ENCODE measurements at places on chromosomes 11 and 22.

DNA sequence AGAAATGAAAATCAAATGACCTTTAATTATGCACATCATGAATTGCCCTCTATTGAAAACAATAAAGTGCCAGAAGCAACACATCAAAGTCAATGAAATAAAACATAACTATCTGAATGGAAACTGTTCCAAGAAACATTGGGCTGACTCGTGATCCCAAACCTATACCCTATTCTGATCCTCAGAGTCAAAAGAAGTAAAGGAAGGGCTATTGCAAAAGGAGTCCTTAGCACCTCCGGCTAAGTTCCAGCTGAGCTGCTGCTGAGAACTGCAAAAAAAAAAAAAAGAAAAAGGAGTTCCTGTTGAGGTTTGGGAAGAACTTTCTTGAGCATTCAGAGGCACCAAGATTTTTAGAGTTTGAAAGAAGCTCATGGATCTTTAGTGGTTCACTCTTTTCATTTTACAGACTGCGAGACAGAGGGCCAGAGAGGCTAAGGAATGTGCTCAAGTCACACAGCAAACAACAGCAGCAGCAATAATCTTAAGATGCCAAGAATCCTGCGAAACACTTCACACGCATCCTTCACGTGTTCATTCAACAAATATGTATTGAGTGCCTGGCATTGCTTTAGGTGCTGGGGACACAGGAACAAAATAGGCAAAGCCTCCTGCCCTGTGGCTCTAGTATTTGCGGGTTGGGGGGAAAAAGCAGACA, 841 bp upstream of the TMPRSS13 start:
- DNase-seq: no peak

DNA sequence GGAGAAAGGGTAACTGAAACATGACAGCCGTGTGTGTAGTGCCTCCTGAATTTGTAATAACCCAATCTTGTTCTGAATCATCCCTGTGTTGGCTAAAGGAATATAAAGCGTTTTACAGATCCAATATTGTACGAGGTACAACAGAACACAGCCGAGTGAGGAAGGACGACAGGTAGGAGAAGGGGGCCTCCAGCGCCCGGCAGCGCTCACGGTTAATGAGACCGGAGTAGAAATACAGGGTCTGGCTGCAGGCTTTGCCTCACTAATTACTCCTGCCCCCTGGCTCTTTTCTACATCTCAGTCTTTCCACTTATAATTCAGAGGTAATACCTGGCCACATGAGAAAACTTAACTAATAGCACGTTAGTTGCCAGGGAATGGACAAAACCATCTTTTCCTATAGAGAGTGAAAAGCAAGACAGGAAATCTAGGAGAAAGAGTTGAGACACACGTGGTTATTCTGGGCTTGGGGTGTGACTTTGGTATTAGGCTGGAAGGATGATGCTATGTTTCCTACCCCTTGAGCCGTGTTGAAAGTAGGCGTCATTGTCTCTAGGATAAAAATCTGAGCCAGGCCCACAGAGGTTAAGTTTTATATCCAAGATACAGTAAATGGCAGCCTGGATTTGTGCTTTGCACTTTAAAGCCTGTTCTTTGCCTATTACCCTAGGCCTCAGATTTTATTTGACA, 54.1 kb downstream of the GRIK4 start:
- DNase-seq: no peak

- DNase-seq: no peak
Observed at GRCh38 chr11:76256448-76256847, 50.1 kb upstream of the WNT11 start.

- no peak for DNase-seq
Observed at GRCh38 chr11:30861064-30861463, 274.9 kb upstream of the MPPED2 start.

DNA sequence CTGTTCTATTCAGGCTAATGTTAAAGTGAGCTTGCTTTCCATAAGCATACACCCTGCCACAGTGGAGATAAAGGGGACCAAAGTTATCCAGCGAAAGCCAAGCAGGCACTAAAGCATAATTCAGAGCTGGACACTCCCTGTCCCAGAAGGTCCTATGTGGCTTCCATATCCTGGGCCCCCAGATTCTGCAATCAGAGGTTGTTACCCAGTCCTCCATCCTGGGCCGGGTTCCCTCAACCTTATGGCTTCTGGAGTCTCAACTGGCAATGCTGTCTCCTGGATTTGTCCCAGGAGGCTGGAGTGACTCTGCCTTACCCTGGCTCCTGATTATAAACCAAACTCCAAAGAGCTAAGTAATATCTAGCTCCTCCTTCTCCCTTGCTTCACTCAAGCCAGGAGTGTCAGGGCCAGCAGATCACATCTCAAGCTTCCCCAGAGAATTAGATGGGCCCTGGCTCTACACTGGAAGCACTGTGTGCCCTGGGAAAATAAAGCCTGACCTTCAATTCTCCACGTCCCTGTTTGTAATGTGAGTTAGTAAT, 14.0 kb upstream of the SMIM35 start:
- no peak for DNase-seq

- DNase-seq: peak; percentile 71
Observed at GRCh38 chr22:24503137-24503842, 8.2 kb downstream of the UPB1 start.

- no peak for DNase-seq
Observed at GRCh38 chr11:118052581-118053206, 24.2 kb upstream of the TMPRSS4 start.

- no peak for DNase-seq
Observed at GRCh38 chr11:127507851-127508250, 507.3 kb upstream of the KIRREL3 start.

DNA sequence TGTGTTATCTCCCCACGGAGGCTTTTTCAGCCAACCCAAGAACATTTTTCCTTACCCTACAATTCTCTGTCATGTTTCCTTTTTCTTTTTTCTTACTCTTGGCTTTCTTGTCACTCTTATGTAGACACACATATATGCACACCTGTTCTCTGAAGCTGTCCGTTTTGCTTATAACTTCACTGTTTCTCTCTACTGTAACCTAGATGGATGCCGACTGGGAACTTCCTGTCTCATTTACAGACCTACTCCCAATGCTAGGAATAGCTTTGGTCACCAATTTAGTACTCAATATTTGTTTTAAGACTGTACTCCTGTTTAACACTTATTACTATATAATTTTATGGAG, 9.9 kb upstream of the CASP12 start:
- no peak for DNase-seq

GRCh38 chr22:50719814-50720300, 18.1 kb upstream of the ACR start:
- no peak for DNase-seq

GRCh38 chr11:69638941-69639681, 1.8 kb upstream of the CCND1 start:
- peak; percentile 18 for DNase-seq

DNA sequence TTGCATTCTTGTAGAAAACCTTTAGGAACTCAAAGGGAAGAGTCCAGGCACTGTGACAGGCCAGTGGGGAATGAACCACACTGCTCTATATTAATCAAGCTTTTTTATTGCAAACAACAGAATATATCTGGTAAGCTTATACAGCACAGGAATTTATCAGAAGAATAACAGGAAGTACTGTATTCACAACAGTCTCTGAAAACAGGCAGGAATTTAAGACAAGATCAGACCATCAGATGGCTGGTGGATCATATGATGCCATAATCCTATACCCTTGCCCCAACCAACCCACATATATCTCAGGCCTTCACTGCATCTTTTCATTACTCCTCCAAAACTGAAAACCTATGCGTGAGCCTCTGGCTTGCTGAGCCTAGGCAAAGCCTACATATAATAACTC, 1.0 kb upstream of the HTATIP2 start:
- no peak for DNase-seq

GRCh38 chr11:29773656-29774264, 243.1 kb downstream of the KCNA4 start:
- DNase-seq: no peak

GRCh38 chr22:38025514-38025913, 31.7 kb upstream of the PICK1 start:
- no peak for DNase-seq

- DNase-seq: no peak
Observed at GRCh38 chr11:57499983-57500461, 15.5 kb downstream of the SLC43A1 start.

DNA sequence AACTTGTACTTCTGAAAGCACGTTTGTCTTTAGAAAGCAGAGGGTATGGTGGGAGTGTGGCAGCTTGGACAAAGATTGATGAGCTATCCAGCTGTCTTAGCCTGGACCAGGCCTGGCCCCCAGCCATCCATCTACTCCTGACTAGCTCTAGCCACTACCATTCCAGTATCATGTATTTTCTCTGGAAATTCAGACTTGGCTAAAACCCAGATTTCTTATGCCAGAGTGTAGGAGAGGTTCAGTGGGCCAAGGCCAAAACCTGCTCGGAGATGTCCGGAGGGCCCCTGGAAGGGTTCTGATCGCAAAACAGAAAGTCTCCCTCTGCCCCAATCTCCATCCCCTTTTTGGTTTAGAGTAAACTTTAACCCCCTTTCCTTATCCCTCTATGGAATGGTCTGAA, 24.8 kb upstream of the MTCH2 start:
- no peak for DNase-seq

- no peak for DNase-seq
Observed at GRCh38 chr11:88629496-88629895, 292.0 kb upstream of the CTSC start.

GRCh38 chr11:72173291-72173690, 18.6 kb upstream of the FOLR1 start:
- DNase-seq: no peak

- DNase-seq: no peak
Observed at GRCh38 chr11:109018639-109019038, 353.8 kb downstream of the DDX10 start.

- no peak for DNase-seq
Observed at GRCh38 chr11:121159741-121160140, 58.7 kb downstream of the TECTA start.

DNA sequence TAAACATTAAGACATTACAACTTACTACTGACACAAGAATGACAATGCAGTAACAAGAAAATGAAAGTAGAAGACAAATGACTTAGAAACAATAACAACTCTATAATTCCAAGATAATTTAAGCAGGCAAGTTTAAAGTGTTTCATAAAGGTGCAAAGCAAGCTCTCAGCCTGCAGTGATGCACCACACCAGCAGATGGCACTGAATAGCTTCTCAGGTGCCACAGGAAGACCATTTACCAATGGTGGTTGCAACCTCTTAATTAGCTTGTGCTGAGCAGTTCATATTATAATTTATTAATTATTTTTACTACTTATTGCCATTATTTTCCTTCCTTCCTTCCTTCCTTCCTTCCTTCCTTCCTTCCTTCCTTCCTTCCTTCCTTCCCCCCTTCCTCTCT, 60.6 kb downstream of the NXPE2 start:
- peak; percentile 50 for DNase-seq

DNA sequence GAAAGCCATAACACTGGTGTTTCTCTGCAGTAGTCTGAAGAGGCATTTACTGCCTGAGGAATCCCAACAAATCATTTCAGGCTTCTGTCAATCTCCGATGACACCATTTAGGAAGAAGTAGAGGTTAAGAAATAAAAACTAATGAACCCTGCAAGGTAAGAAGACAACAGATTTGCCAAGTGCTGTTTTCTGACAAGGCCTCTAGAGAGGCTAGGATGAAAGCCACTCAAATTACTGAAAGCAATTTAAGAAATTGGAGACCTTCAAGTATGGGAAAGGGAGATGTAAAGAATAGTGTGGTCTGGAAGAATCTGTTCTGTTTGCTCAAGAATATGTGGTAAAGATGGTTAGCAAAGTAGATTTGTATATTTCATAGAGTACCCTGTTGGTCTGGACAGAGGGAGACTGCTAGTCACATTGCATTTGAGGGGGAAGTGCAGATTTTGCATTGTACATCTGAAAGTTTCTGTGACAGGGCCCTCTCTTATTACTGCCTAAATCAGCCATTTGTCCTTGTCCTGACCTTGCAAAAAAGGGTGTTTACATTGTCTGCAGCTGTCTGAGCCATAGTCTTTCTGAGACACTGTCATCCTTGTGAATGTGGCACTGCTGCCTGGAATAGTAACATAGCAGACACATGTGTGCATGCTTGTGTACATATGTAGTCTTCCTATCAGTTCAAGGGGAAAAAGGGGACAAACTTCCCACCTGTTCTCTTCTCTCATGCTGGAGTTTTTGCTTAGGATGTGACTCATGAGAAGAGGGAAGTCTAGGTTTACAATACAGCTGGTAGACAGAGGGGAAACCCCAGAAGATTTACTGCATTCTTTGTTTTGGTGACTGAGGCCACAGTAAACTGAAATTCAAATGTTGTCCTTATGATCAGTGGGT, 640.2 kb upstream of the KIRREL3 start:
- DNase-seq: no peak

GRCh38 chr11:85109141-85109540, 518.0 kb downstream of the DLG2 start:
- no peak for DNase-seq

DNA sequence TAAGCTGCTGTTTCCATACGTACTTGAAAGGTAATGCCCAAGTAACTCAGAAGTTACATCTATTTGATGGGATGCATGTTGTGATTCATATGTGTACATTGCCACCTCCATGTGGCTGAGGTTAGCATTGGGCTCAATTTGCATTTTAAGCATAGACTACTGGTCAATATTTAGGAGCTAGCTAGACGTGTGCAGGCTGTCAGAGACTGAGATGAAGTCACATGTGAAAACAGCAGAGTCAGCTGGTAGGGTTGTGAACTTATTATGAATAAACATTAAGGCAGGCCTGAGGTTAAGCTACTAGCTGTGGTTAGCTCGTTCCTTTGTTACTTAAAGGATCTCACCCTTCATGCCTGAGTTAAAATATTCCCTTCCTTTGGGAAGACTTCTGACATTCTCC, 114.5 kb upstream of the MTNR1B start:
- DNase-seq: no peak

GRCh38 chr11:101336155-101336554, 206.5 kb upstream of the PGR start:
- no peak for DNase-seq

DNA sequence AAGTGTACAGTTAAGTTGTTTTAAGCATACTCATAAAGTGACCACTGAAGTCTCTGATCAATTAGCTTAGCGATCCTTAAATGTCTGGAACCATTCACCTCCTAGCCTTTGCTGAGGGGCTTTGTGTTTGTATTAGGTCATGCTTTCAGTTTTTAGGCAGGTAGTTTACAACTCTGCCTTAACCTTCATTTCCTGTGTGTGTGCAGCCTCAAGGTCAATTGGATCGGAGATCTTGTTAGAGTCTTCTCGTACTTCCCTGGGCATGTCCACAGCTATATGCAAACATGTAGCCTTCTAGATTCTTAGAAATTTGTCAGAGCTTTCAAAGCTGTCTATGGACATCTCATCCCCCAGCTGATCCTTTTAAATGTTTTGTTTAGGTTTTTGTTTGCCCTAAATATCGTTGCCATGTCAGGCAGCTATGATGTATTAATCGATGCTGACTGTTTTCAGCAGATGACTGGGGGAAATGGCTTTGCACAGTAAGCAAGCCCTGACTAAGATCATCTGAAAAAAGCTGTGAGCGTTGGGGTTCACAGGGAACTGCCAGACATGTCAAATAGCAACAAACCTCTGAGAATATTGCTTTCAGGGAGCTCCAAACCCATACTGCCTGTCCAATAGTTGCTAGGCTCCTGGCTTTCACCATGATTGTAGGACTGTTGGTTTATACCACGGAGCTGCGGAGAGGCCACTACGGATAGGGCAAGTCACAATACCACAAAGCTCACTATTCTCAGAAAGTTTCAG, 45.6 kb downstream of the GLYAT start:
- DNase-seq: peak; percentile 7

GRCh38 chr11:87223816-87224215, 186.1 kb downstream of the TMEM135 start:
- no peak for DNase-seq

- DNase-seq: peak; percentile 69
Observed at GRCh38 chr11:61042961-61043540, 59.2 kb upstream of the CD5 start.

- peak; percentile 18 for DNase-seq
Observed at GRCh38 chr11:13962562-13963168, at the start of gene SPON1. SPON1 (plus strand) TSS chr11:13962723; CDS start chr11:13962905, 182 bp downstream.
